ENCODE measurements at places on chromosomes 1 and 21. TPM values are rescaled to one million over a fixed set of nuclear protein-coding genes. Genes with fewer than 3 reads are reported as not detected.

UBL4B gene
- not detected for total RNA-seq

SH3D21 gene
- total RNA-seq: 24.9 TPM

ZNF648 gene
- total RNA-seq: not detected

RIPK4 gene
- total RNA-seq: 0.20 TPM

KMO gene
- 0.25 TPM for total RNA-seq

CLCNKA gene
- not detected for total RNA-seq

ATP6V1G3 gene
- total RNA-seq: not detected

CAMK2N1 gene
- total RNA-seq: 3.0 TPM

PIK3C2B gene
- 41.8 TPM for total RNA-seq

ADGRL4 gene
- not detected for total RNA-seq

CFAP141 gene
- not detected for total RNA-seq

TSACC gene
- not detected for total RNA-seq

VWA5B1 gene
- total RNA-seq: not detected

TSSK3 gene
- total RNA-seq: 0.51 TPM

KIAA1614 gene
- total RNA-seq: 0.19 TPM

RAB7B gene
- 0.80 TPM for total RNA-seq

VWA1 gene
- total RNA-seq: 0.85 TPM

PLA2G2C gene
- not detected for total RNA-seq

ESRRG gene
- total RNA-seq: not detected

EDARADD gene
- 3.1 TPM for total RNA-seq

SLC9C2 gene
- total RNA-seq: not detected

AMY1A gene
- total RNA-seq: not detected

TRIM46 gene
- 13.4 TPM for total RNA-seq

GPR37L1 gene
- not detected for total RNA-seq

LCA5L gene
- not detected for total RNA-seq

Data from activated naive CD8-positive, alpha-beta T cell treated with anti-CD3 and anti-CD28 coated beads, Interleukin-2, amount 10 ng/mL, durations not matched to agents 7 days and 5 days (primary cell).